Ovary (tissue), 10 donors: ENCODE measurements at places on chromosomes 7 and 10. TPM values are rescaled to one million over a fixed set of nuclear protein-coding genes. Genes with fewer than 3 reads are reported as not detected.
A peak's percentile ranks its signal among the peaks of the same experiment; 100 is the strongest.

ITGA8 gene
- total RNA-seq: 4.2 TPM

DENND11 gene
- 13.5 TPM for total RNA-seq

DNA sequence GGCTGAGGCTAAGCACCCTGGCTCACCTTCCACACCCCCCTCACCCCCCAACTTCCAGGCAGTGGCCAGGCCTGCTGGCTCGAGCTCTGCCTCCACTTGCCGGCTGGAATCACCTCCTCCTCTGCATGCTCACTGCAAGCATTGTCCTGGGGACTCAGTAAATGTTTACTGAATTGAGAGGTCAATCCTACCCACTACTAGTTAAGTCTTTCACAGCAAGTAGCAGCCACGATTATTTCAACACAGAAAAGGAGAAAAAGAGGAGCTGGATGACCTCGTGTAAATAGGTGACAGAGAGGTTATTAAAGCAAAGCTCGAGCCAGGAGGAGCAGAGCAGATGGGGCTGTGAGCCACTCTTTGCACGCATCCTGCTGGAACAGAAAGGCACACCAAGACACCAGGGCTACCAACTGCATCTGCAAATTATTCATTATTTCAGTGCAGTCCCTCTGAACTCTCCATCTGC lies 32.1 kb downstream of the HIPK2 start:
- no peak for DNase-seq
- H3K27ac ChIP-seq: no peak overlapping the region
- H3K36me3 ChIP-seq: no peaks in the 10 kb centered on the region
- H3K4me3 ChIP-seq: no peak overlapping the region
- H3K4me1 ChIP-seq: peaks cover 21% of the 10 kb centered on the region

NUPR2 gene
- not detected for total RNA-seq

BTBD16 gene
- not detected for total RNA-seq

CDH23 gene
- total RNA-seq: 40.5 TPM

ANKRD22 gene
- total RNA-seq: not detected

DNA sequence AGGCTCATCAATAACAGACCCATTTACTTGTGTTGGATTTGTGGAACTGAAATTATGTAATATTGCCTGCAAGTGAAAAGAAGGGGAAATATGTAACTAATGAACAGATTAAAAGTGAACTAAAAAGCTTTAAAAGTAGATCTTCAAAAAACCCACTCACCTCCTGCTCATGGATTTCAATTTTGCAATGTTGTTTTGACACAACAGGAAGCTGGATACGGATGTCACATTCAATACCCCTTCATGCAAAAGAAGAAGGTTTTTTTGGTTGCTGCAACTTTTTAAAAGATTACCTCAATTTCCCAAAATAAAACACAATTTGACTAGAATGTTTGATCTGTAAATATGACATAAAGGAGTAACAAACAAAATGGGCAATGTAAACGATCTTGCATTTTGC lies 3.3 kb downstream of the MKI67 start:
- no peaks in the 10 kb centered on the region for H3K27me3 ChIP-seq
- peaks cover 10% of the 10 kb centered on the region for H3K4me1 ChIP-seq
- no peaks in the 10 kb centered on the region for H3K36me3 ChIP-seq
- H3K27ac ChIP-seq: no peak overlapping the region
- H3K4me3 ChIP-seq: no peak overlapping the region
- no peak for DNase-seq

- no peak overlapping the region for H3K27ac ChIP-seq
- H3K4me3 ChIP-seq: no peak overlapping the region
- DNase-seq: no peak
- H3K36me3 ChIP-seq: no peaks in the 10 kb centered on the region
- H3K4me1 ChIP-seq: no peaks in the 10 kb centered on the region
These were observed 359.4 kb downstream of the TCERG1L start for GRCh38 chr10:130952086-130952485.

DNA sequence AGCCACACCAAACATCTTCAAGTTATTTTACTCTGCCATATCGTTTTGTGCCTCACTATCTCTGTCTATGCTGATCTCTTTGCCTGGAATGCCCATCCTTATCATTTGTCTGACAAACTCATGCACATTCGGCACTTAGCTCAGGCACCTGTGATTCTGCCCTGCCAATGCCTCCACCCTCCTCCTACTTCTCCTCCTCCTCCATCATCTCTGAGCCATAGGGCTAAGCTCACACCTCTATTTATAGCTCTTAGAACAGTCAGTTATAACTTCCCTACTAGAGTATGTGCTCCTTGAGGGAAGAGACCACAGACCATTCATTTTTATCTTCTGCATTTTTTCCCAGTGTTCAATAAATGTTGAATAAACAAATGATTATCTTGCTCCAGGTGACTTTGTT lies 51.2 kb upstream of the CDK13 start:
- no peaks in the 10 kb centered on the region for H3K27me3 ChIP-seq
- no peak overlapping the region for H3K27ac ChIP-seq
- no peak overlapping the region for H3K4me3 ChIP-seq

DNA sequence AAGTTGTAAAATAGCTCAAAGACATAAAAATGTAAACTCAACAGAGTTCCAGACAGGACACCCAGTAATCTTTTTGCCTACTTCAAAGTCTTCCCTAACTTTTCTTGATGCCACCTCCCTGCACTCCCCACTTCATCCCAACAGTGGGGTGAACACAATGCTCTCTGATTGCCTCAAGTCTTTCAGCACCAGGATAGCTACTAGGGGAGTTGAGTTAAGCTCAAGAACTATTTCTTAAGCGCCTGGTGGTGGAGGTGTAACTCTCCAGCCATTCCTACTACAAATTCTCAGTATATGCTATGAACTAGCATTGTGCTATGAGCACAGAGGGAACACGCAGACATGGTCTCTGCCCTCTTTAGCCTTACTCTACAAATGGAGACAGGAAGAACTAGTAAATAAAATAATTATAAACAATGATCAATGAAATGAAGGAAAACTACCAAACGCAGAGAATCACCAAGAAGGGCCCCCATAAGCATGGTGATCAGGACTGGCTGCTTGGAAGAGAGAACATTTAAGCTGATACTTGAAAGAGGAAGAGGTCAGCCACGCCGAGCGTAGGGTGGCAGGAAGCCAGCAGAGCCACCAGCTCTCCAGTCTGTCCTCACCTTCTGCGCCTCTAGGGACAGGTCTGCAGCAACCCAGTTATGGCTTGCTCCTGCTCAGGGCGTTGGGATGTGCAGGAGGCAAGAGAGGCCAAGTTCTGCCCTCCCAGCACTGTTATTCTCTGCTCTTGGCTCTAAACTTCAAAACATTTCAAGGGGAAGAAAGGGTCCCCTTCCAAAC lies 16.7 kb upstream of the FRA10AC1 start:
- H3K4me1 ChIP-seq: no peaks in the 10 kb centered on the region
- H3K4me3 ChIP-seq: no peak overlapping the region
- no peaks in the 10 kb centered on the region for H3K27me3 ChIP-seq
- H3K36me3 ChIP-seq: no peaks in the 10 kb centered on the region
- H3K27ac ChIP-seq: no peak overlapping the region
- DNase-seq: no peak

DNA sequence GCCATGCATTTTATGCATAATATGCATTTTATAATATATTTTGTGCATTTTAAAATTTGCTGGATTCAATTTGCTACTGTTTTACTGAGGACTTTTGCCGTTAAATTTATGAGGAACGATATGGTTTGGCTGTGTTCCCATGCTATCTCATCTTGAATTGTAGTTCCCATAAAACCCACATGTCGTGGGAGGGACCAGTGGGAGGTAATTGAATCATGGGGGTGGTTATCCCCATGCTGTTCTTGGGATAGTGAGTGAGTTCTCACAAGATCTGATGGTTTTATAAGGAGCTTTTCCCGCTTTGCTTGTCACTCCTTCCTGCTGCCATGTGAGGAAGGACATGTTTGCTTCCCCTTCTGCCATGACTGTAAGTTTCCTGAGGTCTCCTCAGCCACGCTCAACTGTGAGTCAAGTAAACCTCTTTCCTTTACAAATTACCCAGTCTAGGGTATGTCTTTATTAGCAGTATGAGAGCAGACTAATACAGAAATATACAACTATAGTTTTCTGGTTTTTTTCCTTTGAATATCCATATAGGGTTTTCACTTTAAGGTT lies 201.4 kb upstream of the SH2B2 start:
- no peaks in the 10 kb centered on the region for H3K36me3 ChIP-seq
- H3K4me1 ChIP-seq: no peaks in the 10 kb centered on the region

DNA sequence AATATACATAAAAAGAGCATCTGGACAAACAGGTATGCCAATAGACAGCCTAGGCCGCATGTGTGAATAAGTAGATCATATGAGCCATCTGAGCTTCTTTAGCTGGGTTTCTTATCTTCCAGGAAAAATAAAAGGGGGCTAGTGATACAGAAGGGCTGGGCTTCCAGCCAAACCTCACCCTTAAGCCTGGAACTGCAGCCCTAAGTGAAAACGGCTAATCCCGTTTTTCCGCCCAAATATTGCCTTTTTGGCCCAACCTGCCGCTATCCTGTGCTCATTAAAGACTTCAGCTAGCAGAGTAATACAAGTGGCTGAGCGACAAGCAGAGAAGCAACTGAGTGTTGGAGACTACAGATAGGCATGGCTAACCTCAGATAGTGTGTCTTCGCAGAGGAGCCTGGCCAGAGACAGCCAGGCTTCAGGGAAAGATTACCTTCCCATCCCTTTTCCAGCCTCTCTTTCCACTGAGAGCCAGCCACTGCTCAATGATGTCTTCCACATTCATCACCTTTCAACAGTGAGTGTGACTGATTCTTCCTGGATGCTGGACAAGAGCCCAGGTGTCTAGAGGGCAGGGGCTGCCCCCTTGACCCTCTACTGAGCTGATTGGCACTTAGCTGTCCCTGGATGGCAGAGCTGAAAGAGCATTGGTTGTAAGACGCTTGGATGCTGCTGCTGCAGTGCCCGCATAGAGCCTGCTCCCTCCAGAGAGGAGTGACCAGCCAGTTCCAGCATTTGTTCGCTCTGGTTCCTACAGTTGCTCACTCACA lies 108.9 kb downstream of the ITGB8 start:
- no peaks in the 10 kb centered on the region for H3K36me3 ChIP-seq
- no peak for DNase-seq
- H3K4me3 ChIP-seq: no peak overlapping the region
- H3K4me1 ChIP-seq: no peaks in the 10 kb centered on the region
- H3K27ac ChIP-seq: no peak overlapping the region
- no peaks in the 10 kb centered on the region for H3K27me3 ChIP-seq

GRM3 gene
- total RNA-seq: not detected

DNA sequence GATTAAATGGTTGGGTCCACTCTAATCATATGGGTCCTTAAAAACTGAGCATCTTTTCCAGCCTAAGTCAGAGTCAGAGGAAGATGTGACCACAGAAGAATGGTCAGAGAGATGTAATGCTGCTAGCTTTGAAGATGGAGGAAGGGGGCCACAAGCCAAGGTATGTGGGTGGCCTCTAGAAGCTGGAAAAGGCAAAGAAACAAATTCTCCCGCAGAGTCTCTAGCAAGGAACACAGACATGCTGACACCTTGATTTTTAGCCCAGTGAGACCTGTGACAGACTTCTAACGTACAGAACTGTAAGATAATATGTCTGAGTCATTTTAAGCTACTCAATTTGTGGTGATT lies 1.5 kb upstream of the EXOC6 start:
- no peak for DNase-seq
- no peak overlapping the region for H3K4me3 ChIP-seq
- no peak overlapping the region for H3K27ac ChIP-seq

GRCh38 chr10:51469686-51470085 lies 229.7 kb downstream of the CSTF2T start:
- H3K27me3 ChIP-seq: no peaks in the 10 kb centered on the region
- no peaks in the 10 kb centered on the region for H3K4me1 ChIP-seq
- DNase-seq: no peak
- no peak overlapping the region for H3K4me3 ChIP-seq
- H3K27ac ChIP-seq: no peak overlapping the region
- H3K36me3 ChIP-seq: no peaks in the 10 kb centered on the region

DNA sequence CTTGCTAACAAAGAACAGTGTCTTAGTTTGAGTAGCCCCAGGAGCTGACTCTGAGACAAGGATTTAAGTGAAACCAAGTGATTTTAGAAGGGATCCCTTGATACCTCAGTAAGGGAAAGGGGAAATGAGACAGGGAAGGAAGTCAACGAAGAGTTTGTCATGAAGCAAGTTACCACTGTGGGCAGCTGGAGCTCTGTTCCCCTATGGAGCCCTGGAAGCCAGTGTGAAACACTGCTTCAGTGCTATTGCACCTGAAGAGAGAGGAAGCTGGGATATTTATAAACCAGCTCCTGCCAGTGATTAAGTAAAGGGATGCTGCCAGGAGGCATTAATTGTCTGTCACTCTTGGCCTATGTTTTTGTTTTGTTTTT lies 58.9 kb upstream of the WAPL start:
- no peaks in the 10 kb centered on the region for H3K4me1 ChIP-seq
- no peak overlapping the region for H3K4me3 ChIP-seq
- H3K27ac ChIP-seq: no peak overlapping the region
- H3K36me3 ChIP-seq: no peaks in the 10 kb centered on the region
- no peaks in the 10 kb centered on the region for H3K27me3 ChIP-seq

DNA sequence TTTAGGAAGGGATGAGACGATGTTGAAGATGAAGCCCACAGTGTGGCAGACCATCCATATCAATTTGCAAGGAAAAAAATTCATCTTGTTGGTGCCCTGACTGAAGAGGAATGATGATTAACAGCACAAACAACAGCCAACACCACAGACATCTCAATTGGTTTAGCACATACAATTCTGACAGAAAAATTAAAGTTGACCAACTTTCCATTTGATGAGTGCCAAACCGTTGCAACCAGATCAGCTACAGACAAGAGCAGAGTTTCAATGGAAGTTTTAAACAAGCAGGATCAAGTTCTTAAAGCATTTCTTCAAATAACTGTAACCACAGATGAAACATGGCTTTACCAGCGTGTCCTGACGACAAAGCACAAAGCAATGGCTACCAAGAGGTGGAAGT lies 132.4 kb upstream of the DNAJB12 start:
- no peaks in the 10 kb centered on the region for H3K36me3 ChIP-seq
- no peaks in the 10 kb centered on the region for H3K27me3 ChIP-seq
- DNase-seq: no peak

DNA sequence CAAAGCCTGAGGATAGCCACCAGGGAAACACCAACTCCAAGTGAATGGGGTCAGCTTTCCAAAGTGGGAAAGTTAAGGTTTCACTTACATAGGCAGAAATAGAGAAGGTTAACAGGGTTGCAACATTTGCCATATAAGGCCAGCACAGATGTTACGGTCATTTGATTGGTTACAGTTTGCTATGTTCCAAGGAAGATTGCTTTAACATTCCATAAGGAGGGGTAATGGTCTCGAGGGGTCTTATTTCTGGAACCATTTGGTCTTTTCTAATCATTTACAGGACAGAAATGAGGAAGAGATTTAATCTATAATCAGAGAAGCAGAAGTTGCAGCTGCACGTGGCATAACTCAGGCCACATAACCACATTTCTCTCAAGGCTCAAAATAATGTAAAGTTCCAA lies 679.4 kb upstream of the C7orf33 start:
- H3K36me3 ChIP-seq: no peaks in the 10 kb centered on the region
- H3K4me1 ChIP-seq: no peaks in the 10 kb centered on the region

- H3K4me3 ChIP-seq: peak within 1 kb of the TSS; percentile 80
- peak within 1 kb of the TSS; percentile 95 for H3K27ac ChIP-seq
- no peaks in the 10 kb centered on the region for H3K27me3 ChIP-seq
- peaks cover 5% of the 10 kb centered on the region for H3K4me1 ChIP-seq
These were observed at the start of gene CREB3L2 for GRCh38 chr7:138001529-138002095. CREB3L2 (minus strand) TSS chr7:138002086; CDS start chr7:138001705, 381 bp downstream.

GRCh38 chr10:97888641-97889262 lies 39.1 kb downstream of the GOLGA7B start:
- H3K4me1 ChIP-seq: no peaks in the 10 kb centered on the region
- H3K36me3 ChIP-seq: no peaks in the 10 kb centered on the region

FERD3L gene
- total RNA-seq: not detected

ZNF365 gene
- total RNA-seq: 1.6 TPM
